Right atrium auricular region (tissue), 2 donors: ENCODE measurements at places on chromosomes 13 and 19. TPM values are rescaled to one million over a fixed set of nuclear protein-coding genes. Genes with fewer than 3 reads are reported as not detected.

Gene CCNE1
- 4.4 TPM for total RNA-seq

DNA sequence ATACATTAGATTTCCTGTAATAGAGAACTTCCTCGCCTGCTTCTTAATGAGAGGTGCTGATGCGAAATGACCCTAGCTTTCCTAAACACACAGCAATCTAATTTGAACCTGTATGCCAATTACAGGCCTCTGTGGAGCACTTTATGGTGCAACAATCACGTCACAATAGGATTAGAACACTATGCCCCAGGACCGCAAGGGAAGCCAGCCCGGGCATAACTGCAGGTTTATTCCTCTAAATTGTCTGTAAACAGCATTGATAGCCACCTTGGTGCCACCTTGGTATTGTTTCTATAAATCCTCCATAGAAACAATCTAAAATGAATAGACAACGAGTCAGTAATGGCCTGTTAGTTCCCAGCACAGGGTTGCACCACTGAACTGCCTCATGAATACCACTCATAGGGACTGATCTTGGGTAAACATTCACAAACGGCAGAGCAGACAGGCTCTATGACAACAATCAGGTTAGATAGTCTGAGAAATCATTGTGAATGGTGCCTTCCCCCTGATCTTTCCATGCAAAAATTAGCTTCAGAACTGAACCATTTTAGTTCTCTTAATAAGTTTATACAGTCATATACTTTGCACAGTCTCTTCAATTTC is 182.5 kb upstream of the OBI1 start:
- no peaks in the 10 kb centered on the region for H3K36me3 ChIP-seq
- H3K4me3 ChIP-seq, result no peak overlapping the region
- DNase-seq, result no peak

- no peak overlapping the region for H3K4me3 ChIP-seq
- no peaks in the 10 kb centered on the region for H3K4me1 ChIP-seq
- H3K27me3 ChIP-seq, result no peaks in the 10 kb centered on the region
These were observed 42.6 kb upstream of the TPM4 start for GRCh38 chr19:16033721-16034120.

Gene ZNF579
- total RNA-seq, result 6.4 TPM

DNA sequence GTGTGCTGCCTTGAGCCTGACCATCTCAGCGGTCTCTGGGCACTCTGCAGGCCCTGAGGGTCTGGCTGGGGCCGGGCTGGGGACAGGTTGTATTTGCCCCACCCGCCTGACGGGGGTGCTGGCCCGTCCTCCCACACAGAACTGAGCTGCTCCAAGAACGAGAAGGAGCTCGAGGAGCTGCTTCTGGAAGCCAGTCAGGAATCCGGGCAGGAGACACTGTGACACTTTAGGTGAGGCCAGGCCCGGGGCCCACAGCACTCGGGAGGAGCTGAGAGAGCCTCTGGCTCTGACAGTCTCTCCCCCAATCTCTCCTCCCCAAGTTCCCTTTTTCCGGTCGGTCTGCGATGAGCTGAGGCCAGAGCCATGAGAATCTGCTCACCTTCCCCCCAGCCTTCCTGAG is 14.5 kb downstream of the NKPD1 start:
- no peak overlapping the region for H3K27ac ChIP-seq
- H3K36me3 ChIP-seq, result peaks cover 34% of the 10 kb centered on the region
- H3K4me1 ChIP-seq, result no peaks in the 10 kb centered on the region

DNA sequence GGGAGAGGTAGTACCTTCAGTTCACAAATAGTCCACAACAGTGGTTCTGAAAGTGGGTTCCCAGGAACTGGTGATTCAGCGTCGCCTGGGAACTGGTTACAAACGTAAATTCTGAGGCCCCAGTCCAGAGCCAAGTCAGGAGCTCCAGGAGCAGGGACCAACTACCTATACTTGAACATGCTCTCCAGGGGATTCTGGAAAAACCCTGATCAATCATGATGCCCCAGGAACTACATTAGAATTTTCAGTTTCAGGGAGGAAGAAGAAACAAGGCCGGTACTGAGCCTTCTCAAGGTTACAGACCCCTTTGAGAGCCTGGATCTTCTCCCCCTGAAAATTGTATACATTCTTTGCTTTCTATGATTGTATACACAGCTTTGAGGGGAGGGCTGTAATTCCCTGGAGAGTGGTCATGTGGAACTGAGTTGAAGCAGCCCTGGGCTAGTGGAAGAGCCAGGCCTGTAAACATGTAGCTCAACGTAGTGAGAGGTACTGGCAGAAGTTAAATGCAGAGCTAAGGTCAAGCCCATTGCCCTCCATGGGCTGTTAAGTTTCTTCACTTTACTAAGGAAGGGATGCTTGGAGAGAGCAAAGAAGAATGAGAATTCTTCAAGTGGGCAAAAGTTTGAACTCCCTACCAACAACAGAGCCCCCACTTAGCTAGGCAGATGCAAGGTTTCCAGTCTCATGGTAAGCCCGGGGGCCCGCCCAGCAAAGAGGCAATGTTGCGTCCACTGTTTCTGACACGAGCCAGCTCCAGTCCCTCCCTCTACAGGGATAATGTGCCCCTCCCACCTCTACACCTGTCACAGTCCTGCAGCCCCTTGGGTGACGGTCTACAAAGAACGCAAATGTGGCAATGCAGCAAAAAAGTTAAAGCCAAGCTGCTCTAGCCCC is 17.0 kb downstream of the DOCK9 start:
- no peaks in the 10 kb centered on the region for H3K4me1 ChIP-seq
- no peak overlapping the region for H3K4me3 ChIP-seq
- no peaks in the 10 kb centered on the region for H3K36me3 ChIP-seq
- no peak for DNase-seq
- no peaks in the 10 kb centered on the region for H3K27me3 ChIP-seq

DNA sequence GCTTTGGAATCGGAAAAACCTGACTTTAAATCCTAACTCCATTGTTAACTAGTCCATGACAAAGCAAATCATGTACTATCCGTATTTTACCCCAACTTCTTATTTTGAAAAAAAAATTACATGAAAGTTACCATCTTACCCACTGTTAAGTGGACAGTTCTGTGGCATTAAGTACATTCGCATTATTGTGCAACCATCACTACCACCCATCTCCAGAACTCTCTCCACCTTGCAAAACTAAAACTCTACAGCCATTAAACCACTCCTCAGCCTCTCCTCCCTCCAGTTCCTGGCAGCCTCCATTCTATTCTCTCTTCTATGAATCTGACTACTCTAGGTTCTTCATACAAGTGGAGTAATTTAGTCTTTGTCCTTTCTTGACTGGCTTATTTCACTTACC is 176.5 kb downstream of the USP12 start:
- no peaks in the 10 kb centered on the region for H3K36me3 ChIP-seq
- H3K4me1 ChIP-seq, result peaks cover 10% of the 10 kb centered on the region
- DNase-seq, result no peak

DNA sequence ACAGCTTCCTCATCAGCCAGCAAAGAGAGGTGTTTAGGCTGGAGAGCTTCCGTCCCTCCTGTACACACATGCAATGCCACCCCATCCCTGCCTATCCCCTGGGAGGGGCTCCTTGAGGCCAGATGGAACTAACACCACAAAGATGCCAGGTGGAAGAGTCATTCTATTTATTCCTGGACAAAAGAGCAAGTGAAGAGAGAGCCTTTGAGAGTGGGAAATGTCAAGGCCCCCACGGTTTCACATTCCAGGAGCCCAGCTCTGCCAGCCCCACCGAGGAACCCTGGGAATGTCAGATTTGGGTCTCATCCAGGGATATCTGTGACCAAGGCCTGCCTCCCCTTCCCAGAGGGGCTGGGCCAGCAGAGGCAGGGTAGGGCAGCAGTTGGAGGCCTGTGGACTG is 30.8 kb upstream of the IGFL1 start:
- no peaks in the 10 kb centered on the region for H3K36me3 ChIP-seq
- H3K4me3 ChIP-seq, result no peak overlapping the region
- no peaks in the 10 kb centered on the region for H3K4me1 ChIP-seq
- H3K27ac ChIP-seq, result no peak overlapping the region

- no peaks in the 10 kb centered on the region for H3K27me3 ChIP-seq
- H3K4me1 ChIP-seq, result no peaks in the 10 kb centered on the region
- H3K27ac ChIP-seq, result no peak overlapping the region
- H3K36me3 ChIP-seq, result no peaks in the 10 kb centered on the region
- H3K4me3 ChIP-seq, result no peak overlapping the region
These were observed 365.4 kb downstream of the NDFIP2 start for GRCh38 chr13:79846386-79846785.

DNA sequence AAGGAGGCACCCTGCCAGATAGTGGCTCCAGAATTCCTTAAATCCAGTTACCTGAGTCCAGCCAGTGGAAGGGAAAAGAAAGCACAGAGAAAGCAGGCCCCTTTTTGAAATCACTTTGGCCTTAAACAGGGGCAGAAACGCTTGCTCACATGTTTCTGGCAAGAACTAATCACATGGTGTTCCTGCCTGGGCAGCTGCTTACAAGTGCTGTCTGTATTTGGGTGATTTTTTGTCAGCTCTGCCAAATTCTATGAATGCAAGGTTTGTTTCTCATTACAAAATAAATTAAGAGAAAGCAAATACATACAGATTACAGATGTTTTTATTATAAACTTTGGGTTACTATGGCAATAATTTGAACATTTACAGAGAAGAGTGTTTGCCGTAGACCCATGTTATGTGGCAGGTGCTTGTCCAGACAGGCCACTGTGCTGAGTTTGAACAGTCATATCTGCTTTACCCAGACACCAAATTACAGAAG is 1237.8 kb downstream of the SLITRK5 start:
- DNase-seq, result no peak
- no peak overlapping the region for H3K27ac ChIP-seq
- H3K4me1 ChIP-seq, result no peaks in the 10 kb centered on the region
- no peaks in the 10 kb centered on the region for H3K27me3 ChIP-seq
- no peaks in the 10 kb centered on the region for H3K36me3 ChIP-seq

DNA sequence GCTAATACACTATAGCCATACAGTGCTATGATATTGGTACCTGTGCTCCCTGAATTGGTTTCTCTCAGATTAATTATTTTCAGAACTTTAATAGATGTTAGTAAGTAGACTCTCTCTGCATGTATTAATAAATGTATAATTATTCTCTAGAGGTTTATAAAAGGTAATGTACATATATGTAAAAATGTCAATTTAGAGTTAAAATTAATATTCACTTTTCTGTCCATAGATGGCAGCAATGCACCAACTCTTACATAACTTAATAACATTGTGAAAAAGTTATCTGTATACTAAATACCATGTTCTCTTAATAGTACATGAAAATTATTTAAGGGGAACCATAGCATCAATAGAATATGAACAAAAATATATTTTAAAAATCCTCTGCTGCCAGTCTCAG is 515.0 kb upstream of the KLHL1 start:
- no peak overlapping the region for H3K4me3 ChIP-seq
- no peak for DNase-seq
- H3K27ac ChIP-seq, result no peak overlapping the region
- no peaks in the 10 kb centered on the region for H3K4me1 ChIP-seq
- H3K36me3 ChIP-seq, result no peaks in the 10 kb centered on the region

Gene NLRP9
- total RNA-seq, result not detected
